ENCODE measurements at places on chromosomes 11 and 22.

- DNase-seq = no peak
These were observed 97.0 kb upstream of the PRR5 start for GRCh38 chr22:44604991-44605390.

GRCh38 chr11:75766443-75767227 lies 1.9 kb upstream of the DGAT2 start:
- no peak for DNase-seq

DNA sequence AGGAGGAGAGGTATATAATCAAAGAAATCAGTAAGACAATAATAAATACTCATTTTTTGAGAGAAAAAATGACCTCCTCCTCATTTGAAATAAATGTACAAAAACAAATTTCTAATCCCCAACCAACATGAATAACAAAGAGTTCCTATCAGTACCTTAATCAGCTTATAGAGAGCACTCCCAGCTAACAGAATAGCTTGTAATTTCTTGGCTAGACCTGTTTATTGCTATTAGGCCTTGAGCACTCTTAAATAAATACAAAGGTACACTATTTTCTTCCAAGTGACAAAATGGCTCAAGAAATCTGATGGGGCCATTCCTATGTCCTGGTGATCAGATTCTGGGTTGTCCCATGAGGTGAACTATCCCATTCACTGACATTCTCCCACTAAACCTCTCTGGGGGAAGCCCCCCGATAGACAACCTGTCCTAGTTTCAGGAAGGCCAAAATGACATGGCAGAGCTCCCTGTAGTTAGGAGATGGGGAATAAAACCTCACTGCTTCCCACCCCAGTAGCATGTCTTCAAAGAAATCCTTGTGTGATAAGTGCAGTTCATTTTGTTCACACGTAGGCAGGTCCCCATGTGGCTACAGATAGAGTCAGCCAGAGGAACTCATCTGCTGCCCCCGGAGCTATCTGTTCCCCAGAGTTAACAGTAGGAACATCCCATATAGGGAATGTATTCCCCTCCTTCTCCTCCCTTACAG lies 385.7 kb downstream of the SOX6 start:
- no peak for DNase-seq

- no peak for DNase-seq
These were observed 5.0 kb upstream of the CCDC88B start for GRCh38 chr11:64334764-64335735.

GRCh38 chr22:24230911-24231656 lies 13.8 kb downstream of the GGT5 start:
- peak; percentile 86 for DNase-seq

DNA sequence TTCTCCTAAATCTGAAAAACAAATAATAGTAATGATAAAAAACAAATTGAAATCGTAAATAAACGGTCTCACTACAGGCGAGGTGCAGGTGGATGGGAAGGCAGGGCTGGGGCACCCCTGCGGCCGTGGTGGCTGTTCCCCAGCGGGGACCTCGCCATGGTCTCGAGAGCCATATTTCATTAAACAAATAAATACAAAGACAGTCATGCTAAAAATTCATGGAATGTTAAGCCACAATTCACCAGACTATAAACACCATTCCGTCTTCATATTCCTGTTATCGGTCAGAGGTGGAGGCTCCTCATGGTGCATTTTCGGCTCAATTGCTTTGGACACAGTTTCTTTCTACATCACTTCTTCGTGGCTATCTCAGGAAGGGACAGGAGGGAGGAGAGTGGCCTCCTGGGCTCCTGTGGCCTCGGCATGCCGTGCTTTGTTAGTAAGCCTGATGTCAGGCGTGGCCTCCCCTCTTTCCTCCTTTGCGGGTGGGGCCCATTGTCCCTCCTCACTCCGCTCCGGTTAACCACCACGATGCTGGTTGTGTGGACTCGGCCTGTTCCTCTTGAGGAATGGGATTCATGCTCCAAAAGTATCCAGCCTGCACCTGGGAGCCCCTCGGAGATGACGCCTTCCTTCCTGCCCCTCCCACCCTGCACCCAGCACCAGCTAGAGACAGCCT lies 16.1 kb upstream of the BRSK2 start:
- DNase-seq = no peak

DNA sequence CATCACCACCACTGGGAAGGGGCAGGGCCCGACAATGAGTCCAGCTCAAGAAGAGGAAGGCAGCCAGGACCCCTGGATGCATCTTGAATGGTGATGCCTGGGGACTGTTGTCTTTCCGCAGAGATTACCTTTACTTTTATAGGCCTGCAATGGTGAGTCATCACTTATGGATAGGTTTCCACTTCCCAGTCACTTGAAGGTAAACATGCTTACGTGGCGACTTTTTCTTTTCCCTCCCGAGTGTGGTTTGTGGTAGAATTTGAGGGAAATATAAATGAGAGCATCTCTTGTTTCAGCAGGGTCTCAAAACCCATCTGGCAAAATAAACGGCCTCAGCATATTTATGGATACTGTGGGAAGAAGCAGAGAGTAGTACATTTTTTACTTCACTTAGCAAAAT lies at the start of gene MMP13:
TSS of gene MMP13 (minus strand) at position 109 of the 400 bp plus-strand sequence. CDS start at position 82, 27 bp downstream.
- no peak for DNase-seq

- no peak for DNase-seq
These were observed 487 bp upstream of the LIPT2 start for GRCh38 chr11:74493791-74494630.

DNA sequence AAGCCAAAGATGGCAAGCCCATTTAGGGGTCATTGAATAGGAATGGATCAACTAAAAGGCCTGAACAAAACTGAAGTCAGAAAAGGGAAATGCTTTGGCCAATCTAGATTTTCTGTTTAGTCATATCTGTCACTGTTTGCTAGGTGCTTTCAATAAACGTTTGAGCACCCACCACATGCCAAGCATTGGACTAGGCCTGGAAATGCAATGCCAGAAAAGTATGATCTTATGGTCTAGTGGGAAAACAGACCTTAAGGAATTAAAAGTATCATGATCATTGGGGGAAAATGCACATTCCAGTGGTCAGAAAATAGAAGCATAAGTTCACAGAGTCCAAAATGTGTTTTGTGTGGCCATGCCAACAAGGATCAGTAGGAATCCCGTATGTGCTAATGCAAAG lies 76.8 kb upstream of the BIRC3 start:
- no peak for DNase-seq

DNA sequence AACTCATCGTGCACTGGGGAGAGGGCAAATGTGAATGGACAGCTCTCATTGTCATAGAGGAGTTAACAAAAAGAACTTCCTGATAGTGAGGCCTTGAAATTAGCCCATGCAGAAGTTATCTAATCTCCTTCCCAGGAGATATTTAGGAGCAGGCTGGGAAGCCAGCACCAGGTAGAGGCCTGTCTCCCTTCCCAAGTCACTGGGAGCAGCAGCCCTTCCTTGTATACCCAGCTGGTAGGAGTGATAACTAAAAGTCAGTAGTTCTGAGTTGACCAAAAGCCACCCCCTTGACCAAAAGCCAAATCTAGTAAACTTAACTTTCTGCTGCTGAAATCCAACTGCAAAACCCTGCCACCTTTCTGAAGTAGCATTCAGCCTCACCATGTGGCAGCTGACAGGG lies 1.4 kb upstream of the BACE1-AS start:
- DNase-seq = no peak

DNA sequence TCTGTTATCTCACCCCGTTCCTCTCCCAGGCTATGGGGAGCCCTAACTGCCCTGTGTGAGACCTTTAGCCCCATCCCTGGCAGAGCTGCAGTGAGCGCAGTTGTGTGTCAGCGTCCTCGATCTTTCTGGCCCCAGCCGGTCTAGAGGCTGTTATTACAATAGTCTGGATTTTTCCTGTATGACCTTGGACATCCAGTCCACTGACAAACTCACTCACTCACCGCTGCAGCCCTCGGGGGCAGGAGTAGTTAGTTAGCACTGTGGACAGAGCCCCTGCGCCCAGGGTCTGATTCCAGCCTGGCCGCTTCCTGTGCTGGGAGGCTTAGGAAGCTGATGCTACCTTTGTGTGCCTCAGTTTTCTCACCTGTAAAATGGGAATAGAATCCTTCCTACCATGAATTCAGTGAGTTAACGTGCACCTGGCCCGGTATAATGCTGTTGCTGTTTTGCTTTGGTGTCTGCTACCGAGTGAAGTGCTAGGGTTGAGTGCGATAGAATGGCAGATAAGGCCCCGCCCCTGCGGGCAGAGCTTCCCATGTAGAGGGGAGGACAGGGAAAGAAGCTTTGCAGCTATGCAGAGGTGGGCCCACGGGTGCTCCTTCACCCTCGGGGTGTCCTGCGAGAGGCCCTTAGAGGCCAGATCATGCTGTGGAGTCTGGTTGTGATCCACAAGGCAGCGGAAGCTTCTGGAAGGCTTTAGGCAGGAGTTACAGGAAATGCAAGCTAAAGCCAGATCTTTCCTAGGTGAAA lies 3.0 kb downstream of the LRP5 start:
- no peak for DNase-seq

GRCh38 chr22:22913989-22914388 lies 26.4 kb downstream of the IGLL5 start:
- no peak for DNase-seq

- no peak for DNase-seq
These were observed 1.2 kb upstream of the ATF4 start for GRCh38 chr22:39518996-39519680.

GRCh38 chr11:113906038-113906437 lies 1.4 kb downstream of the HTR3B start:
- no peak for DNase-seq

GRCh38 chr11:133823211-133823610 lies 22.1 kb downstream of the SPATA19 start:
- no peak for DNase-seq

- no peak for DNase-seq
These were observed 439 bp downstream of the YAP1 start for GRCh38 chr11:102110761-102111010.

- DNase-seq = no peak
These were observed 4.1 kb downstream of the MMP20 start for GRCh38 chr11:102620818-102621561.

GRCh38 chr22:21624120-21624879 lies 5.5 kb downstream of the YDJC start:
- DNase-seq = peak; percentile 67

DNA sequence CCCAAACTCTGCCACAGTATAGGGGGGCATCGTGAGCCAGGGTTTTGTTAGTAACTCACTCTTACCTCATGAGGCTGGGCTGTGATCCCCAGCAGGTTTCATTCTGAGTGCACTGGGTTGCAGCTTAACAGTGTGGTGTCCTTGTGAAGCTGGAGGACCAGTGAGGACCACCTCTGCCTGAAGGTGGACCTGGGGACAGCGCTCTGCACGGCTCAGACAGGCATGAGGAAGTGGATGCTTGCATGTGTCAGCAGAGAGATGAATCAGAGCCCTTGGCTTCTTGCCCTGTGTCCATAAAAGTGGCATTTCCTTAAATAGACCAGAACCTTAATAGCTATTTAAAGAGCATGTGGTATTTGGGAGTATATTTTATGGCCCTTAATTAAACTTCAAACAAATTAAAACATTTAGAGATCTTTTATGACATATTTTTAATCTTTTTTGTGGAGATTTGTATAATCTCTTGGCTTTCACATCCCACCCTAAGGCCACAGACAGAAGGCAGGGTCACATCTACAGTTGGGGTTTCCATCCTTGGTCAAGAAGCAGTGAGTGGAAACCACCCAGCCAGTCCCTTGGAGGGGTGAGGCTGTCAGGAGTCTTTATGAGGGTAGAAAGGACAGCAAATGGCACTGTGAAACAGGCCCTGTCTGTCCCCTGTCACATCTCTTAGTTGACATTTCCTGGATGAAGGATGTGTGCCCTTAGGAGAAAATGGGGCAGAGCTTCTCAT lies 24.8 kb upstream of the ADORA2A start:
- DNase-seq = no peak

GRCh38 chr22:48658871-48659270 lies 1168.8 kb downstream of the BRD1 start:
- no peak for DNase-seq

- DNase-seq = no peak
These were observed 33.6 kb downstream of the FAR1 start for GRCh38 chr11:13702071-13702470.

- DNase-seq = no peak
These were observed 17.6 kb upstream of the NCR3LG1 start for GRCh38 chr11:17333799-17334586.

GRCh38 chr11:119432484-119433357 lies 9.7 kb upstream of the THY1 start:
- DNase-seq = no peak

GRCh38 chr11:60880643-60881282 lies 13.4 kb downstream of the ZP1 start:
- DNase-seq = peak; percentile 31

- DNase-seq = no peak
These were observed 13.8 kb upstream of the TEF start for GRCh38 chr22:41367680-41368542.

GRCh38 chr11:104259121-104259610 lies 95.2 kb upstream of the PDGFD start:
- DNase-seq = no peak

DNA sequence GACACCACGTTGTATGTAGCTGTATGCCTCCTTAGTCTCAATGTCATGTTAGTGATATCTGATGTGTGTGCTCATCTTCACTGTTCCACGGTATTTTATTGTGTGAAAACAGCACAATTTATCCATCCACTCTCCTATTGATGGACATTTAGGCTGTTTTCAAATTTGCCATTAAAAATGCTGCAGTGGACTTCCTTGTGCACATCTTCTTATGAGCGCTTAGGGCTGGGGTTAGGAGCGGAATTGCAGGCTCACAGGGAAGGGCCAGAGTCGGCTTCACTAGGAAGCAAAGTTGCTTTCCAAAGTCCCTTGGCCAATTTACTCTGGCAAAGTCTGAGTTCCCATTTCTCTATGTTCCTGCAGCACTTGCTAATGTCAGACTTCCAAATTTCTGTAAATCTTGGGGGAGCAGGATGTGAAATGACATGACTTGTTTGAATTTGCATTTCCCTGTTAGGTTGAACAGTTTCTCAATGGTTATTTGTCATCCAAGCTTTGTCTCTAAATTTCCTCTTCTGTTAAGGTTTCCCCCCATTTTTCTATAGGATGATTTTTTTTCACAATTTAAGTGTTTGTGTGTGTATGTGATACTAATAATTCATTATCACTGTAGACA lies 75.4 kb downstream of the MYEOV start:
- no peak for DNase-seq

GRCh38 chr22:46108564-46109473 lies 41.5 kb upstream of the PPARA start:
- DNase-seq = no peak

- no peak for DNase-seq
These were observed 310.2 kb downstream of the DLG2 start for GRCh38 chr11:85316967-85317366.

- DNase-seq = no peak
These were observed 96.5 kb downstream of the LUZP2 start for GRCh38 chr11:24593332-24593731.
